Activated CD4-positive, alpha-beta T cell treated with anti-CD3 and anti-CD28 coated beads for 4 hours (primary cell): ENCODE measurements at places on chromosomes 4 and X.

DNA sequence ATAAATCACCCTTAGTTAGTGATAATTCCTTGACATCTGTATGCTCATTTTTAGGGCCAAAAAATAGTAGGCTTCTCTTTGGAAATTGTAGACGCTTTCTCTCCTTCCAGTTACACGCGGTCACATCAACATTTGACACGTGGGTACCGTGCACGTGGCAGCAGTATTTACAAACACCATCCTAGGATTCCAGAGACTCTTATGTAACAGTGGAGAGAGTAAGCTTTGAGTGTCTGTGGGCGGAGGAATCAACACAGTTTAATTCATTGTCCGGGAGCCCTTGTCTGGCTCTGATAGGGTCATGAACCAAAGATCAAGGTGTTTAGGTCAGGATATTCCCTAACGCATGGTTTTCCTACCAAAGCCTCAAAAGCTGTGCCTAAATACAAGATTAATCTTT lies 12.2 kb downstream of the TET2 start:
- DNase-seq: no peak

DNA sequence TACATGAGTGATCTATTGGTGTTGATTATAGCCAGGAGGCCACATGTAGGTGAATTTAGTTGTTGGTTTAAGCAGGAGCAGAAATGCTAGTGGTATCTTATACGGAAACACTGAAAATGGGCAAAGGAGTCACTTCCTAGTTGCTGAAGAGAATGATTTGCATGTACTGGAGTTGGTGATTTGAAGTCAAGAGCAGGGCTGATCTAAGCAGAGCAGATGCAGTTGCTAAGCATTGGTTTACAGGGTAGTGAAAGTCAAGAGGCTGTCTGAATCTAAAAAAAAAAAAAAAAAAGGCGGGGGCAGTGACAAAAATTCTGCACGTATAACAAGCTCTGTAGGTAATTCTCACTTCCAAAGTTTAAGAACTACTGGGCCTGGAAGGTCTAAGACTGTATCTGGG lies 90.4 kb upstream of the HPRT1 start:
- DNase-seq: no peak

DNA sequence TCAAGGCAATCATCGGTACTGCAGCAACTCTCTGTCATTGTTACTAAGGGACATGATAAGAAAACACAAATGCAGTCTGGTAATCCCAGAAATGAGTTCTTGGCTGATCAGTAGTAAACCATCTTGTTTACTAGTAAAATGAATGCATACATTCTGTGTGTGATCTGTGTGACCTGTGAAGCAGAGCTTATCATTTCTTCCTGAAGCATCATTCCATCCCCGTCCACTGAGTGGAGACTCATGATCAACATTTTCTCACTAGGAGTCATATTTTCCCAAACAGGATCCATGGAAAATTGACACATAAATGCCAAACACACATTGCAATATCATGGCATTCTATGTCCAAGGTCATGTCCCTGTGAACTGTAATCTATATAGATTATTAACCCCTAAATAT lies 226.1 kb downstream of the ANKRD50 start:
- no peak for DNase-seq

DNA sequence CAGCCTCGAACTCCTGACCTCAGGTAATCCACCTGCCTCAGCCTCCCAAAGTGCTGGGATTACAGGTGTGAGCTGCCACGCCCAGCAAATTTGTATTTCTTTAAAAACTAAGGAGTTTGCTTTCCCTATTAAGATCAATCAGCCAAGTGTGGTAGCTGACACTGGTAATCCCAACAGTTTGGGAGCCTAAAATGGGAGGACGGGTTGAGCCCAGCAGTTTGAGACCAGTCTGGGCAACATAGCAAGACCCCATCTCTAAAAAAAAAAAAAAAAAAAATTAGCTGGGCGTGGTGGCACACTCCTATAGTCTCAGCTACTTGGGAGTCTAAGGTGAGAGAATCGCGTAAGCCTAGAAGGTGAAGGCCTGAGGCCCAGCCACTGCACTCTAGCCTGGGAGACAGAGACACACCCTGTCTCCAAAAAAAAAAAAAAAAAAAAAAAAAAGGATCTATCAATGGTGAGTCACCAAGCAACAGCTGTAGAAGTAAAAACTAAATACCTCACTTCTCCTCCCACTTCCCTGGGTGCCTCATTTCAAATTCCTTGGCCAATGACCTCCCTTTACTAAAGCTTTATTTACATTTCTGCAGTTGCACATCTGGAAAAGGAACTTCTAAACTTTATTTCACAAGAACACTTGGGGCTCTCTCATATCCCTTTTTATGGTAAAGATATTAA lies 54.5 kb downstream of the LDB2 start:
- no peak for DNase-seq

DNA sequence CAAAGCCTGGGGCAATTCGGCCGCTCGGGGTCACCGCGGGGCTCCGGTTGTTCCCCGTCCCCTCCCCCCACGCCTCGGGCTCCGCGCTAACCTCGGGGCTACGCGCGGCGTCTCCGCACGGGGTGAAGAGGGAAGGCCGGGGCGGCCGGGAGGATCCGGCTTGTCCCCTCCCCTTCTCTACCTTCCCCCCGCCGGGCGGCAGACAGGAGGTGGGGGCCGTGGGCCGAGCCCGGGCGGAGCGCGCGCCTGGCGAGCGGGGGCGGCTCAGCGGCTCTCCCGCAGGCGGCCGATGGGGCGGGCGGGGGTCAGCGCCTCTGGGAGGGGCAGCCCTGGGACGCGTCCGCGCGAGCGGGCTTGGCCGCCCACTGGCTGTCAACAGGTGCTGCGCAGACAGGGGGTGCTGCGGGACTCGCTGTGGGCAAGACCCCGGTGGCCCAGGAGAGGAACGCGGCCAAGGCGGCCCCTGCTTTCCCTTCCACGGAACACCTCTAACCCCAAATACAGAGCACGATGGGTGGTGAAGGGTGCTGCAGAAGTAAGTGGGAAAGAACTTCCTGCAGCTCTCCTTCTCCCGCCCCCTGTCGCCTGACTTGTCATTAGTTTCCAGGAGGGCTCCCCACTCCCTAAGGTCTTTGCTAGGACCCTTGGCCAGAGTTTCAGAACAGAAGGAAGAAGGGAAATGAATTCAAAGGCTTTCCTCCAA lies at the start of gene PDGFC:
TSS of gene PDGFC (minus strand) at position 124 of the 703 bp plus-strand sequence. CDS start 896 bp downstream, outside the sequence.
- DNase-seq: no peak
